SW 1271 (cell line): ENCODE measurements at places on chromosomes 13 and 19.

DNA sequence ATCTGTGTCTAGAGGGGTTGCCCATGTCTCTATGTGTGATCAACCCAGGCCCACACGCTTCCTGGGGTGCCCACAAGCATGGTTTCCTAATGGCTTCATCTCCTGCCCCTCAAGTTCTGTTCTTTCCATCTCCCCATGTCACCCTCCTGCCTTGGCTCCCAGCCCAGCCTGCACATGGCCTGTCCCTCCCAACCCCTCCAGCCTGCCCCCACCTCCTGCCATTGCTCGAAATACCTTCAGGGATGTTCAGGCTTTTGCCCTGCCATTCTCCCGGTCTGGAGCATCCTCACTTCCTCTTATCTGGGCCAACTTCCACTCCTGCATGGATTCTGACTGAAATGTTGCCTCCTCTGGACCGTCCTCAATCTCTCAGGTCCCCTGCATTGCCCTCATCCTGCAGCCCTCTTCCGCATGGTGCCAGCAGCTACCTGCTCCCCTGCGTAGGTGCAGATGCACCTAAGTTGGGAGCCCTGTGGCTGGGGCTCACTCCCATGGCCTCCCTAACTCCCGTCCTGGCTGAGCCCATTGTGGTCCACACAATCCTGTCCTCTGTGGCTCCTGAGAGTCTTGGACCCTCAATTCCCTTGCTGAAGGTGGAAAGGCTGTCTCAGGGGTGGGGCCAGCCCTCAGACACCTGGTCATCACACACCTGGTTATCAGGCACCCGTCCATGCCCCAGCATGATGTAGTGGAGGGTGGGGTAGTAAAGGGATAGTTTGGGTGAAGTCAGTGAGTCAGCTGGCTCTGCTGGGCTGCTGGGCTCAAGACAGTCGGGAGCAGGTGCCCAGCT lies 152.1 kb downstream of the URI1 start:
- no peak for DNase-seq

DNA sequence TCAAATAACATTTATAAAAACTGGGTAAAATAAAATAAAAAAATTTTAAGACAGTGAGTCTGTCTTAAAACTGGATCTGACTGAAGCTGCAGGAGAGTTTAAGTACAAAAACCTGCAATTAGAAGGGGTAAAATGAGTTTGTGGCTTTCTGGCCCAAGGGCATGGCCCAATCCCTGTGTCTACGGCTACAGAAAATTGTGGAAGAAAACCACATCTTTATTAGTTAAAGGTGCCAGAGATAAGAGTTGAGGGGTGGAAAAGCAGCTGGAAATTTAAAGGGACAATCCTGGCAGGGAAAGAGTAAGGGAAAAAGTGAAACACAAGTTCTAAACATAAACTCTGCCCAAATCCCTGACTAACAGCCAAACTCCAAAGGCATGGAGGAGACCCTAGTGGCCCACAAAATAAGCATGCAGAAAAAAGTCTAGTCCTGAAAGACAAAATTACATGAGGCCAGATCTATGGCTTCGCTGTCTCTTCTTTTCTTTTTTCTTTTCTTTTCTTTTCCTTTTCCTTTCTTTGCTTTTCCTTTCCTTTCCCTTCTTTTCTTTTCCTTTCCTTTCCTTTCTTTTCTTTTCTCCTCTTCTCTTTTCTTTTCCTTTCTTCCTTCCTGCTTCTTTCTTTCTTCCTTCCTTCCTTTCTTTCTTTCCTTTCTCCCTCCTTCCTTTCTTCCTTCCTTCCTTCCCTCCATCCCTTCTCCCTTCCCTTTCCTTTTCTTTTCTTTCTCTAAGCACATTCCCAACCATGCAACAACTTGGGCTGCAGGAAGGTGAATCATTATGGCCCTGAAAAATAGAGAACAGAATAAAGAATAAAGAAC lies 23.5 kb upstream of the DLEU7 start:
- DNase-seq = no peak

DNA sequence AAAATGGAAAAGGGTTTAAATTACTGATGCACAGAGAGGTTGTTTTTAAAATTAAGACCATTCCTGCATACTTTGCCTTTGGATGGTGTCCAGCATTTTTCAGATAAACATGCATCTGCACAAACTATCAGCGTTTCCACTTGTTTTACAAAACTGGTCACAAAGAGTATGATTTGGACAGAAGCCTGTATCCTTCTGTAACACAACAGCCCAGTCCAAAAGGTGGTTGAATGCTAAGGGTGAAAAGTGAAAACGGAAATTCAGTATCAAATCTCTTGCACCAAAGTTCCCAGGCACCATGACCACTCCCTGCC lies 21.7 kb upstream of the DOCK9 start:
- DNase-seq = no peak

GRCh38 chr13:107838588-107839161 lies 376.7 kb downstream of the LIG4 start:
- DNase-seq = no peak

DNA sequence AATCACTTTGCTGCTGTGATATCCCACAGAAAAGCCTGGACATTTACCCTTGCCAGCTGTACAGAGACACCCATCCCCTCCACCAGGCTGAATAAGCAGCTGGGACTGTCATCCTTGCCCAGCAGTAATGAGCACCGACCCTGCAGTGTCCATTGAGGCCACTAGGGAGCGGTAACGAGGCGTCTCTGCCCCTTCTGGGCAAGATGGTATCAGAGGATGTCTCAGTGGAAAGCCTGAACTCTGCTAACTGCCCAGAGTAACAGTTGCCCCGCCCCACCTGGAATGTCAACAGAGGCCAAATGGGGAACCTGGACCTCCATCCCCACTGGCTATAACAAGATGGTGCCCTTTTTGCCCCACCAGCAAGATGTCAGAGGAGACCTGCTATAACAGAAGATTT lies 22.8 kb upstream of the CEACAM20 start:
- peak; percentile 1 for DNase-seq

DNA sequence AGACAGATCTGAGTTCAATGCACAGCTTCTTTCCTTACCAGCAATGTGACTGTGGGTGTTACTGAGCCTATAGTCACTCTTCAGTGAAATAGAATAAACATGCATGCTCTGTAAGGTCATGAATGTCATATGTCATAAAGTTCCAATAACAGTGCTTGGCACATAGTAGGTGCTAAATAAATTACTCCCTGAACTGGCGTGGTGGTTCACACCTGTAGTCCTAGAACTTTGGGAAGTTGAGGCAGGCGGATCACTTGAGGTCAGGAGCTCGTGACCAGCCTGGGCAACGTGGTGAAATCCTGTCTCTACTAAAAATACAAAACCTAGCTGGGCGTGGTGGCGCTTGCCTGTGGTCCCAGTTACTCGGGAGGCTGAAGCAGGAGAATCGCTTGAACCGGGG lies 13.2 kb downstream of the WBP4 start:
- DNase-seq = no peak

DNA sequence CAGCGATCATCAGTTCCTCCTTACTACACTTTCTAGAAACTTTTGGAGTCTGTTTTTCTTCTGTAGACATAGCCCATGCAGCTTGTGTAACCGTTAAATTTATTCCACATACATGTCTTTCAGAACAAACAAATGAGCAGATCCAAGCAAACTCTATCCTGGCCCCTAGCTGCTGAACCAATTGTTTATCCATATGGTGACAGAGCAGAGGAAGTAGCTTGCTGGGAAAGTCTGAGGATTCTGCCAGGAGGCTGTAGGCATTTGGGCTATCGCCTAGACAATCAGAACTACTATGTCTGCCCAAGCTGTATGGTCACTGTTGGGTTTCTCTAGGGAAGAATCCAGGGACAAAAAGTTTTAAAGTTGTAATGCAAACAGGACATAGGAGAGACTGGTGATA lies 343.7 kb downstream of the SPRY2 start:
- DNase-seq = no peak
